ENCODE measurements at places on chromosomes 2 and 18. TPM values are rescaled to one million over a fixed set of nuclear protein-coding genes. Genes with fewer than 3 reads are reported as not detected.

Gene SPIRE1
- 1.6 TPM for polyA plus RNA-seq

DNA sequence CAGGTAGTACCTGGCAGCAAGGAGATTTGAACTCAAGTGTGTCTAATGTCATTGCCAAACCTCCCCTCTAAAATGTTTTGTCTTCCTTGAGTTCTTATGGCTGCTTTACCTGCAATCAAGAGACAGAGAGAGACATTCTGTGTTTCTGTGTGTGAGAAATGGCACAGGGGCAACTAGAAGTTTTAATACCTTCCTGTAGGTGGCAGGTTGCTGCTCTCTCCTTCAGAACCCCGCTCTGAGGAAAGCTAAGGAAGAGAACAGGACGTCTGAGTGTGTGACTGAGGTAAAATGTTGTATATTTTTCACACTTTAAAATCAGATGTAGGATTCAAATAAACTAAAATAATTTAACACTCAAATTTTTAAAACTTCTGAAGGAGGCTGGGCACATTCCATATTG, 19.2 kb downstream of the DTNA start:
- DNase-seq: no peak

- DNase-seq: no peak
These were observed 505.1 kb downstream of the CNTNAP5 start for GRCh38 chr2:124530203-124530602.

Gene SP140
- polyA plus RNA-seq: 51.7 TPM

DNA sequence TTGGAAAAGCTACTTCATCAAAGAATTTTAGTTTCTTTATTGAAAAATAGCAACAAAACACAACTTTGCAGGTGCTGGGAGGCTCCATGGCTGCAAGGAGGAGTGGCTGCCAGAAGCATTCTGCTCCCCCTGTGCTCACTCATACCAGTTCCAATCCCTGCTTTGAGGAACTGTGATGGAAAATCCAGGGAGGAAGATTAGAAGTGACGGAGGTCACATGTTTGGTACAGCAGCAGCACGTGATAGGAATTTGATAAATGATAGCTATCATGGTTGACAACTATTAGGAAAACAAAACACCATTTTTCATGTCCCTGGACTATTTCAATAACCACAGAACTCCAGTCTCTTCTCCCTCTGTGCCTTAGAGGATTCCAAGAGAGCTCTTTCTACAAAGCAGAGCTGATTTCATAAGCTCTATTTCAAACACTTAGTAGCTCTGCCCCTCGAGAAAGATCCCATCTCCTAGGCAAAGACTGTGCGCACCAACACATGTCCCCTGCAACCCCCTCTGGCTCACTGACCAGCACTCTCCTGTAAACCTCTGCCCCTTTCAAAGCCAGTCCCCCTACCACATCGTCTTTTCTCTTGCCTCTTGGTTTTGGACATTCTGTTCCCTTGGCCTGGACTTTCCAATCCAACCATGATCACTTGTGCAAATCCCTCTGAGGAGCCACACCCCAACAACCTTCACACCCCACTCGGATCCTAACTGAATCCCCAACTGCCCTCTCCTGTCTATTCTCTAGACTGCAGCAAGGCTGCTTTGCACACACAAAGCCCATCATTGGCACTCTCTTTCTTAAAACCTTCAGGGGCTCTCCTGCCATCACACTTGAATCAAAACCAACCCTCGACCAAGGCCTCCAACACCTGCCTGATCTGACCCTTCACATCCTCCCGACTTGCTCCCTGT, 352.4 kb upstream of the PKDCC start:
- no peak for DNase-seq

Gene SLC9A4
- polyA plus RNA-seq: not detected

Gene FABP1
- polyA plus RNA-seq: 0.15 TPM

Gene ST8SIA3
- not detected for polyA plus RNA-seq

Gene G6PC2
- not detected for polyA plus RNA-seq

DNA sequence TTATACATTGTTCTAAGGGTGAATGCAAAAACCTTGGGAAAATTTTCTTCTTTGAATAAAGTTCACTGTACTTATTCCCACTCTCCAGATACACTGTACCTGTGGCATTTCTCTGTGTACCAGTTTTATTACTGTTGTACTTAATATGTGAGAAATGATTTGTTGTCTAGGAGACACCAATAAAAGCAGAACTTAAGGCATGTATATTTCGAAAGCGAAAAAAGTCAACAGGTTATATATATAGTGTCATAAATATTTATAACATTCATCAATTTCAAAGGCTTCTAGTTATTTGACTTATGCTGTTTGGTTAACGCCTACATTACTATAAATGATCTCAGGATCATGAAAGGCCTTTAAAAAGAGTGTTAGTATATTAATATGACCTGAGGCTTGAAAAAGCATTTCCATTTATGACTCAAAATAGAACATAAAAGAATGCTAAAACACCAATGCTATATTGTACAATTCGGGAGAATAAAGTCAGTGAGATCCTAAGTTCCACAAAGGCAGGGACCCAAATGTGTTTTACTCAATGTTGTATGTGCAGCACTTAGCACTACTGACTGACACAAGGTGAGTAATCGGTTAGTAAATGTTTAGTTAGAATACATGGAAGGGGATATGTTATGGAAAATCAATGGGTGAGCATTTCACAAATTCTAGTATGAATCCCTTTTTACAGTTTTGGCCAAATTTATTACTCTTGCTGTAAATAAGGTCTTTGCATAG, 32.2 kb upstream of the HNRNPA3 start:
- no peak for DNase-seq

Gene CNDP1
- polyA plus RNA-seq: 0.17 TPM

DNA sequence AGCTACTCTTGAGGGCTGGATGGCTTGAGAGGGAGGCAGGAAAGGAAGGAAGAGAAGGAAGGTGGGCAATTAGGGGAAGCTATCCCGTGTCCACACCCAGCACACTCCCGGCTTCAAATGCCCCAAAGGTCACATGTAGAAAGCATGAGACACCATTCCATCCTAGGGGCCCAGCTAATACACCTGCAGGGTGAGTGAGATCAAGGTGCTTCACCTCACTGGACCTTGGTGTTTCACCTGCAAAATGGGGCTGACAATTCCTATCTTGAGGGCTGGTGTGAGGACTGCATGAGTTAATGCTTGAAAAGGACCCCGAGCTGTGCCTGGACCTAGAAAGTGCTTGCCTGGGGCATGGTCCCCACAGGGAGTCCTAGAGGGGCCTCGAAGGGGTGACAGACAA, 50.8 kb upstream of the SMAD7 start:
- DNase-seq: no peak

DNA sequence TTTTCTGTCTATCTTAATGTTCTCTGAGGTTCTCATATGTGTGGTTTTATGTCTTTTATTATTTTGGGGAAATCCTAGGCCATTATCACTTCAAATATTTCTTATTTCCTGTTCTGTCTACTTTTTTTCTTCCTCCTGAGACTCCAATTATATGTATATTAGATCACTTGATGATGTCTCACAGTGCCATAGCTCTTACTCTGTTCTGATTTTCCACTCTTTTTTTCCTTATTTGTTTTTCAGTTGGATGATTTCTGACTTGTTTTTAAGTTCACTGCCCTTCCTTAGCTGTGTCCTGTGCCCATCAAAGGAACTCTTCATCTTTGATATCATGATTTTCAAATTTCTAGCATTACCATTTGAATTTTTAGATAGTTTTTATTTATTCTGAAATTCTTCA, 24.1 kb downstream of the FAM228B start:
- no peak for DNase-seq

- peak; percentile 65 for DNase-seq
These were observed 26.1 kb upstream of the MAL start for GRCh38 chr2:94999431-94999883.

DNA sequence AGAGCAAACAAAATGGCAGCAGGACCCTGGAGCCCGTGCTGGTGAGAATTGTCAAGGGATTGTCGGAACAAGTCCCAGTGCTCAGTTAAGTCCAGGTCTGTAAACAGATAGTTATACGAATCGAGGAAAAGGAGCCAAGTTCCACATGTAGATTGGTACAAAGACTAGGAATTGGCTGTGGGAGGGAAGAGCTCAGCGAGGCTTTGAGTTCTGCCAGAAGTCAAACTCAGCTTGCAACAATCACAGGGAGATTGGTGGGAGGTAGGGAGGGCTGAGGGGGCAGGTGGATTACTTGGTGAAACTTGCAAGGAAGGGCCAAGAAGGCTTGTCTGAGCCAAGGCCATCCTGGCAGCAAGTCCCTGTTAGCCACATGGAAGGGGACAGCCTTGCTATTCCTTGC, 217.8 kb upstream of the ARL4C start:
- DNase-seq: no peak

- no peak for DNase-seq
These were observed 36.9 kb upstream of the DSEL start for GRCh38 chr18:67553437-67553836.

- peak; percentile 24 for DNase-seq
These were observed 3.5 kb upstream of the CHRNG start for GRCh38 chr2:232535761-232536530.

- no peak for DNase-seq
These were observed 2.3 kb upstream of the MAL start for GRCh38 chr2:95023222-95023597.

Gene REG3A
- not detected for polyA plus RNA-seq

Gene SRD5A2
- polyA plus RNA-seq: 0.06 TPM

Gene OLA1
- polyA plus RNA-seq: 48.3 TPM

Gene LNPK
- 2.5 TPM for polyA plus RNA-seq

DNA sequence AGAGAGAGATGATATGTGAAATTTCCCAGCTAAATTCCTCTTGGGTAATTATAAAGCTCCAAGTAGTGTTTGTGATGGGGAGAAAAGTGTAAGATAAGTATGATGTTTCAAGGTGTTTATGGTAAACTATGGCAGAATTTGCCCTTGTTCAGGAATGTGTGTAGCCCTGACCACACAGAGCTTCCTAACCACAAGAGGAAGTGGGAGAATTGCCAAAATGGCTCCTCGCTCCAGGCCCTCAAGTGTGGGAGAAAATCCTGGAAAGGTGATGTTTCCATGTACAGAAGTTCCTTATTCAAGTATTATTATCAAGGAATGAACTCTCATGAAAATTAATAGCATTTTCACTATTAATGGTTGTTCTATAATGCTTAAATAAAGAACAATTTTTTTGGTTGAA, 878.3 kb downstream of the TDRD15 start:
- no peak for DNase-seq

DNA sequence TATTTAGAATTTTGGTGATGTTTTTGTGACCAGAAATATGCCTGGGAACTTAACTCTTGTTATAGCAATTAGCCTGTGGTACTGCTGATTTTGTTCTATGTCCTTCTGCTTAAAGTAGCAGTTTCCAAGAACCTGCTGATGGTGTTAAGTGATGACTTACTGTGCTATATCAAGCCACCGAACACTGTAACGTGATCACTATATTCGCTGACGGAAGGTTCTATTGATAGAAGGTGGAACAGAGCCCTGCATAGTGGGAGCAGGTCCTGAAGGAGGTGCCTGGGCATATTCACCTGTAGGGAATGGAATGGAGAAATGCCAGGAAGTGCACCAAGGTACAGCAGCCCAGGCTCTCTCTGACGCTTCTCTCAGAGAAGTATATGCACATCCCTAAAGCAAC, 76.8 kb downstream of the UXS1 start:
- no peak for DNase-seq

Gene VWC2L
- polyA plus RNA-seq: not detected

GRCh38 chr2:196167666-196168065, 3.7 kb downstream of the STK17B start:
- no peak for DNase-seq

- DNase-seq: peak; percentile 6
These were observed 49.7 kb downstream of the SH2D6 start for GRCh38 chr2:85468096-85468703.

Gene MEIS1
- polyA plus RNA-seq: 19.4 TPM

Gene NT5DC4
- 0.72 TPM for polyA plus RNA-seq

DNA sequence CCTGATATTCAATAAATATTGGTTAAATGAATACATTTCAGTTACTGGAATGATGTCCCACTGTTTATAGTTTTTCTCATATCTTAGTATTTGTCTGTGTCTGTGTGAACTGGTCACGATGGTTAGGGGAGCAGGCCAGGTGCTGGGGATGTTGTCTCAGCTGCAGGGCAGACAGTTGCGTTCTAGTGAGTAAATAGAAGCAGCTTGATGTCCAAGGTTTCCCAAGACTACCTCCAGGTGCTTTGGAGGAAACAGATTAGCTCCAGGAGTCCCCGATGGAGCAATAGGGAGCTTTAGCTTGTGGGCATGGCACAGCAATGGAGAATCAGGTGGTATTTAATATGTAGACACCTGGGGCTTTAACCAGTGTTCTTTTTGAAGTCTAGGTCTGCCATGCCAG, 75.5 kb downstream of the GULP1 start:
- no peak for DNase-seq

DNA sequence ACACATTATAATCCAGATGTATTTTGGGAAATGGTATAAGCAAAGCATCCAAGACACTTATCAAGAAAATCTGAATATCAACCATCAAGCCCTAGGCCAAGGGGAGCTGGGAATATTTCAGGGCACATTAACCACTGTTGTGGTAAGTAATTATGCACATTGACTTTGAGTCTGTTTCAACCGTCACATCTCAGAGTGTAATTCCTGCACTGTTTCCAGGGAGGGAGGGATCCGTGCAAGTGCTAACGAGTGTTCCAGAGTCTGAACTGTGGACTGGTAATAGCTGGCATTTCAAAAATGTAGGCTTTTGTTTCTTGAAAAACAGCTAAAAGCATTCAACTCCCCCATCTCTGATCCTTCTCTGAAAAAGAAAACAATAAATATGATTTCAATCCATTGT, 681.6 kb downstream of the BCL11A start:
- DNase-seq: no peak

Gene FSHR
- polyA plus RNA-seq: not detected

Gene CMPK2
- polyA plus RNA-seq: 2.5 TPM

Gene EMX1
- not detected for polyA plus RNA-seq

DNA sequence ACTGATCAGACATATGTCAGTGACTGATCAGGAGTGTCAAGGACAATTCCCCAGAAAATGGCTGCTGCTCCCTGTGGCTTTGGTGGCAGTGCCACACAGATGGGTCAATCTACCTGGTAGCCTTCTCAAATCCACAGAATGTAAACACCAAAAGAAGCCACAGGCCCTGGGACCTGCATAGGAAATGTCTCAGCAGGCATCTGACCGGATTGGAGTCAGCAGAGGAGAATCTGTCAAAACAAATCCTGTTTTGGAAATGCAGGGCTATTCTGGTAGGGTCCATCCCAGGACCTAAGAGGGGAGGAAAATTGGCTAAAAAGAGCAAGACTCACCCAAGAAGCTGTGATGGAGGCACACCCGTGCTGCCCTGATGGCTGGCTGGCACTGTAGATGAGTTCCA, 189.7 kb downstream of the TMEM247 start:
- no peak for DNase-seq

DNA sequence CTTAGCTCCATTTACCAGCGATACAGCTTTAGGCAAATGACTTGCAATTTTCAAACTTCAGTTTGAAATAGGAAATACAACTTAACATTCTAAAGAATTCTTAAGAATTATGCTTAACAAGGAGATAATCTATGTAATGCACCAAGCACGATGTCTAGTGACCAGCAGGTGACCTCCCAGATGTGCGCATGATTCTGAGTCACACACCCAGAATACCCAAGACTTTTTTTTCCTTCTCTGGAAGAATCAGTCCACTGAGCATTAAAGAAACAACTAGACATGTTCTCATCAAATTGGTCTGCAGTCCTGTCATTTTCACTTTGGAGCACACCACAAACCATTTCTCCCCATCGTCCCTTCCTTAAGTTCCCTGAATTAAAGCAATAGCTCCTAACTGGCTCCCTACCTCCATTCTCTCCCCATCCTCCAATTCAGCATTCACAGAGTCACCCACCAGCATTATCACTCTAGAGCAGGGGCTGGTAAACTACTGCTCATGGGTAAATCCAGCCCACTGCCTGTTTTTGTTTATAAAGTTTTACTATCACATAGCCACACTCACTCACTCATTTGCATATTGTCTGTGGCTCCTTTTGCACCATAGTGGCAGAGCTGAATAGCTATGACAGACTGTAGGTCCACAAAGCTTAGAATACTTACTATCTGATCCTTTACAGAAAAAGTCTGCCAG, 13.2 kb downstream of the EVA1A start:
- no peak for DNase-seq

Measured in spleen (tissue), 13 donors.